ENCODE measurements at places on chromosomes 13 and 19. TPM values are rescaled to one million over a fixed set of nuclear protein-coding genes. Genes with fewer than 3 reads are reported as not detected.

GRCh38 chr19:39641773-39642172, 13.9 kb upstream of the LGALS16 start:
- no peak for DNase-seq
- H3K4me1 ChIP-seq = no peaks in the 10 kb centered on the region
- no peak overlapping the region for H3K27ac ChIP-seq
- H3K4me3 ChIP-seq = no peak overlapping the region
- no peaks in the 10 kb centered on the region for H3K27me3 ChIP-seq

DNA sequence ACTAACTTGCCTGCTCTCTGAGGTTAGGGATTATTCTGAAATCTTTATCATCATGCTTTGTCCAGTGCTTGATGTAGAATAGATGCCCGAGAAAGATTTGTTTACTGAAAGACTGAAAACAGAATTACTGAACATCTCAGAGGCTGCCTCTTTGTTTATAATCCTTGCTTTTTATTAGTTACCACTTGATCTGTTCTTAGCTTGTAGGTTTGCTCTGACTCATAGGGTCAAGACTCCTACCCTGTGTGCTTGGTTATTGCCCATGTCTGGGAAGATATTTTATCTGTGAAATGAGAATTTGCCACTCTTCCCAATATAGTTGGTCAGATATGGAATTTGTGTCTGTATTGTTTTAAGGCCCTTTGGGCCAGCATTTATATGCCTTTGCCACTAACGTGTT, 675.3 kb downstream of the DIAPH3 start:
- no peak overlapping the region for H3K27ac ChIP-seq
- no peak for DNase-seq
- peaks cover 4% of the 10 kb centered on the region for H3K4me1 ChIP-seq
- no peaks in the 10 kb centered on the region for H3K27me3 ChIP-seq
- H3K4me3 ChIP-seq = no peak overlapping the region

Gene ZNF418
- 17.2 TPM for total RNA-seq

DNA sequence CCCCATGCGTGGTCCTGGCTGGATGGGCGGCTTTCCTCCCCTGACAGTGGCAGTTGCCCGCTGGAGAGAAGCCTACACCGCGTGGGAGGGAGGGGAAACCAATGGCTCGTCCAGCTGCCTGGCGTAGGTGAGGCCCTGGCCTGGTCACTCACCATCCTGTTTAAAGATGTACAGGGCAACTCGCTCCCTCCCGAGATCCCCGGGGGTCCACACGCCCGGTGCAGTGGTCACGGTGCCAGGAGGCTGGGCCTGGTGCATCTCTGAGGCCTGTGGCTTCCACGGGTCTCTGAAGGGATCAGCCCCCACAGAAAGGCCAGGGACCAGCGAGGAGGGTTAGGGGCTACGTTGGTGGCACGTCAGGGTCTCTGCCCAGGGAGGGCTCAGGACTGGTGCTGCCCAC, 156.5 kb downstream of the KDM4B start:
- no peak overlapping the region for H3K27ac ChIP-seq
- no peaks in the 10 kb centered on the region for H3K27me3 ChIP-seq
- H3K4me1 ChIP-seq = peaks cover 22% of the 10 kb centered on the region
- no peak overlapping the region for H3K4me3 ChIP-seq
- DNase-seq = no peak
- H3K36me3 ChIP-seq = peaks cover 12% of the 10 kb centered on the region

Gene RAB3A
- 0.40 TPM for total RNA-seq

DNA sequence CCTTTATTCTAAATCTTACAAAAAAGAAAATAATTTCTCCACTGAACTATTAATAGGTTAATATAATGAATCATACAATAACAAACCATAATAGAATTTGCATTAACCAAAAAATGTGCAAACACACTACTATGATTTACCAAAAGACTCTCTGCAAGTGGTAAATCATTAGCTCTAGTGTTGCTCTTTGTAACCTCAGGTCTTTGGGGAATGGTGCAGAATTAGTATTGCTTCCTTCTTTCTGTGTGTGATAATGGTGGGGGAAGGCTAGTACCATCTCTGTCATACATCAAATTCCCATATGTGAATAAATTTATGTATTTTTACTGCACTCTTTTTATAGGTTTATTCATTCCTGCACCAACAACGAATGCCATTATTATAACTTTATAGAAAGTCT, 105.1 kb downstream of the COG6 start:
- H3K4me1 ChIP-seq = peaks cover 2% of the 10 kb centered on the region
- no peak overlapping the region for H3K4me3 ChIP-seq
- no peak for DNase-seq
- no peak overlapping the region for H3K27ac ChIP-seq
- no peaks in the 10 kb centered on the region for H3K27me3 ChIP-seq

- peaks cover 7% of the 10 kb centered on the region for H3K4me1 ChIP-seq
- H3K27me3 ChIP-seq = no peaks in the 10 kb centered on the region
- no peak for DNase-seq
- H3K4me3 ChIP-seq = no peak overlapping the region
These were observed 270.3 kb downstream of the MZT1 start for GRCh38 chr13:72457151-72457550.

- no peak for DNase-seq
- peaks cover 25% of the 10 kb centered on the region for H3K36me3 ChIP-seq
- H3K27me3 ChIP-seq = no peaks in the 10 kb centered on the region
- H3K27ac ChIP-seq = no peak overlapping the region
- H3K4me1 ChIP-seq = no peaks in the 10 kb centered on the region
- H3K4me3 ChIP-seq = no peak overlapping the region
These were observed 20.7 kb downstream of the ZNF575 start for GRCh38 chr19:43553656-43554055.

DNA sequence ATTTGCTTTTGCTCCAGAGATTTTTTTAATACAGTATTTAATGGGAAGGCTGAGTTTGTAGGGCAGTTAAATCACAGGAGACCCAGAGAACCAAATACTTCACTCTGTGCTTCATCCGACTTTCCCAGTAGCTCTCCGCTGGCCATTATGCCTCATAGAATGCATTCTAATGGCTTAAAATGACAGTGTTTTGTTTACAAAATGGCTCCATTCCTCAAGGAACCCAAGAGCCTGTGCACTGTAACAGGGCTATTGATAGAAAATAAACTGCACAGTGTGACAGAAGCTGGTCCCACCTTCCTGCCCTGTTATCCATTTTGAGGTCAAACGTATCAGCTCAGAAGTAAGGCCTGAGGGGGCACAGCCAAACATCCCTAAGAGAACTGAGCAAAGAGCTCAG, 136.5 kb downstream of the RAP2A start:
- no peaks in the 10 kb centered on the region for H3K36me3 ChIP-seq
- no peak overlapping the region for H3K27ac ChIP-seq
- no peak overlapping the region for H3K4me3 ChIP-seq
- no peak for DNase-seq

Gene OR7A17
- not detected for total RNA-seq

- no peaks in the 10 kb centered on the region for H3K4me1 ChIP-seq
- H3K27me3 ChIP-seq = no peaks in the 10 kb centered on the region
These were observed 361.2 kb downstream of the SUCLA2 start for GRCh38 chr13:47639738-47640447.

DNA sequence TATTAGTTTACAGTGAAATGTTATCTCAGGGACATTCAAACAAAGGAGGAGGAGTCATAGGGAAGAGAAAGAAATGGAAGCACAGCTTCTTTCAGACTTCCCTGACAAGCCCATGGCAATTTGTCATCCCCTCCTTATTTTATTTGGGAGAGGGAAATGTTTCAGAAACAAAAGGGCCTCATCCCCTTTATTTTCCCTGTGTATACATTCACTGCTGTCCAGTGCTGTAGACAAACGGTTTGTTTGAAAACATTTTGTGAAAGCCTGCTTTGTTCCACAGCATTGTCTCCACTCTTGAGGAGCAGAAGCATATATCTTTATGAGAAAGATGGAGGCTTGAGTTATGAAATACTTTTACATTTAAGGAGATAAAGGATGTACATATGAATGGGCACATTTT, 12.3 kb downstream of the ZNF460 start:
- DNase-seq = no peak
- H3K36me3 ChIP-seq = peaks cover 61% of the 10 kb centered on the region
- no peaks in the 10 kb centered on the region for H3K27me3 ChIP-seq
- H3K4me3 ChIP-seq = no peak overlapping the region
- no peak overlapping the region for H3K27ac ChIP-seq

Gene ZNF221
- 5.9 TPM for total RNA-seq

Gene POU2F2
- total RNA-seq = 0.49 TPM

DNA sequence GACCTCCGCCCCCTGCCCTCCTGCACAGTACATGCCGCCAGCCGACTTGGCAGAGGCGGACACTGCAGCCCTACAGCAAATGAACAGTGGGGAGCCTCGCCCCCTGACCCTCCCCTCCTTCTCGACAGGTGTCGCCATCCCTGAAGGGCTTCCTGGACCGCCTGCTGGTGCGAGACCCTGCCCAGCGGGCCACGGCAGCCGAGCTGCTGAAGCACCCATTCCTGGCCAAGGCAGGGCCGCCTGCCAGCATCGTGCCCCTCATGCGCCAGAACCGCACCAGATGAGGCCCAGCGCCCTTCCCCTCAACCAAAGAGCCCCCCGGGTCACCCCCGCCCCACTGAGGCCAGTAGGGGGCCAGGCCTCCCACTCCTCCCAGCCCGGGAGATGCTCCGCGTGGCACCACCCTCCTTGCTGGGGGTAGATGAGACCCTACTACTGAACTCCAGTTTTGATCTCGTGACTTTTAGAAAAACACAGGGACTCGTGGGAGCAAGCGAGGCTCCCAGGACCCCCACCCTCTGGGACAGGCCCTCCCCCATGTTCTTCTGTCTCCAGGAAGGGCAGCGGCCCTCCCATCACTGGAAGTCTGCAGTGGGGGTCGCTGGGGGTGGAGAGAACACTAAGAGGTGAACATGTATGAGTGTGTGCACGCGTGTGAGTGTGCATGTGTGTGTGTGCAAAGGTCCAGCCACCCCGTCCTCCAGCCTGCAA, 18.3 kb upstream of the NCCRP1 start:
- H3K4me3 ChIP-seq = no peak overlapping the region
- DNase-seq = no peak
- H3K27me3 ChIP-seq = no peaks in the 10 kb centered on the region
- H3K27ac ChIP-seq = no peak overlapping the region
- peaks cover 48% of the 10 kb centered on the region for H3K36me3 ChIP-seq
- peaks cover 8% of the 10 kb centered on the region for H3K4me1 ChIP-seq

DNA sequence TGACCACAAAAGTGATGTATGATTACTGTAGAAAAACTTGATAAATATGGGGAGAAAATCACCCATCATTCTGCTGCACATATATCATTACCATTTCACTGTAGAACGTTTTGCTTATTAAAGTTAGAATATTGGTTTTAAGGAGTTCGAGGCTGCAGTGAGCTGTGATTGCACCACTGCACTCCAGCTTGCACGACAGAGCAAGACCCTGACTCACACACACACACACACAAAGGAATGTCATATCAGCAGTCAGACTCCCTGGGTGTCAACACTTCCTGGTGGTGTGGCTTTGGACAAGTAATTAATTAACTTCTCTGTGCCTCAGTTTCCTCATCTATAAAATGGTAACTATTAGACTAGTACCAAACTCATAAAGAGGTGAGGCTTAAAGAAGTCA, 11.3 kb upstream of the PNMA8A start:
- H3K4me3 ChIP-seq = no peak overlapping the region
- H3K4me1 ChIP-seq = peaks cover 8% of the 10 kb centered on the region
- DNase-seq = no peak
- no peaks in the 10 kb centered on the region for H3K27me3 ChIP-seq

Gene CPAMD8
- total RNA-seq = 24.2 TPM

GRCh38 chr19:4014541-4015491, 7.3 kb downstream of the PIAS4 start:
- H3K27me3 ChIP-seq = no peaks in the 10 kb centered on the region
- DNase-seq = no peak
- H3K27ac ChIP-seq = no peak overlapping the region
- no peak overlapping the region for H3K4me3 ChIP-seq
- H3K4me1 ChIP-seq = peaks cover 4% of the 10 kb centered on the region

Gene TINCR
- total RNA-seq = not detected

- H3K27ac ChIP-seq = no peak overlapping the region
- H3K4me1 ChIP-seq = no peaks in the 10 kb centered on the region
- no peak for DNase-seq
- H3K36me3 ChIP-seq = no peaks in the 10 kb centered on the region
- no peak overlapping the region for H3K4me3 ChIP-seq
- no peaks in the 10 kb centered on the region for H3K27me3 ChIP-seq
These were observed 419.5 kb upstream of the ARGLU1 start for GRCh38 chr13:106987427-106987785.

- no peaks in the 10 kb centered on the region for H3K27me3 ChIP-seq
- H3K27ac ChIP-seq = no peak overlapping the region
- no peaks in the 10 kb centered on the region for H3K4me1 ChIP-seq
- no peak overlapping the region for H3K4me3 ChIP-seq
- DNase-seq = no peak
These were observed 785.8 kb upstream of the SLC10A2 start for GRCh38 chr13:103852036-103852435.

DNA sequence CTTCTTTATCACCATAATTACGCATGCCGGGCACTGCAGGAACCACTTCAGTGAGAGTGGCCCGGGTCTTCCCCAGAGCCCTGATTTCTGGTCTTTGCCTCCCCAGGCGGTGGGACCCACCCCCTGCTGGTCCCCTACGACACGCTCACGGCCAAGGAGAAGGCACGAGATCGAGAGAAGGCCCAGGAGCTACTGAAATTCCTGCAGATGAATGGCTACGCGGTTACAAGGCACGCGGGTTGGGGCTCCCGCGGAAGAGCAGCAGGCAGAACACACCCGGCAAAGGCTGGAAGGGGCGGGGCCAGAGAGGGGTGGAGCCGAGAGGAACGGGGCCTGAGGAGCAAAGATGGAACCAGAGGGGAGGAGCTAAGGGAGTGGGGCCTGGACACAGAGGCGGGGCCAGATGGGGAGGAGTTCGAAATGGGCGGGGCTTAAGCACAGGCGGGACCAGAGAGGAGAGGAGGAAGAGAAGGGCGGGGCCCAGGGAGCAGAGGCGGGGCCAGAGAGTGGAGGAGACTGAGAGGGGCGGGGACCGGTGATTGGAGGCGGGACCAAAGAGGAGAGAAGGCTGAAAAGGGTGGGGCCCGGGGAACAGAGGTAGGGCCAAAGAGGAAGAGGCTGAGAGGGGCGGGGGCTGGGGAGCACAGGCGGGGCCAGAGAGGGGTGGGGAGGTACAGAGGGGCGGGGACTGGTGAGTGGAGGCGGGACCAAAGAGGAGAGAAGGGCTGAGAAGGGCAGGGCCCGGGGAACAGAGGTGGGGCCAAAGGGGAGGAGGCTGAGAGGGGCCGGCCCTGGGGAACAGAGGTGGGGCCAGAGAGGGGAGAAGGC, 73.4 kb downstream of the RYR1 start:
- H3K27me3 ChIP-seq = no peaks in the 10 kb centered on the region
- H3K4me1 ChIP-seq = no peaks in the 10 kb centered on the region
- H3K27ac ChIP-seq = no peak overlapping the region
- DNase-seq = peak; percentile 27

- H3K36me3 ChIP-seq = no peaks in the 10 kb centered on the region
- peaks cover 3% of the 10 kb centered on the region for H3K4me1 ChIP-seq
- H3K4me3 ChIP-seq = no peak overlapping the region
- peak; percentile 2 for DNase-seq
- H3K27me3 ChIP-seq = no peaks in the 10 kb centered on the region
- peak overlapping the region; percentile 28 for H3K27ac ChIP-seq
These were observed 188.0 kb downstream of the RGCC start for GRCh38 chr13:41645331-41645730.

GRCh38 chr13:46498650-46499049, 54.3 kb upstream of the LRCH1 start:
- no peak overlapping the region for H3K4me3 ChIP-seq
- no peaks in the 10 kb centered on the region for H3K36me3 ChIP-seq
- H3K4me1 ChIP-seq = no peaks in the 10 kb centered on the region
- DNase-seq = no peak
- no peaks in the 10 kb centered on the region for H3K27me3 ChIP-seq
- H3K27ac ChIP-seq = no peak overlapping the region

Gene PLIN3
- total RNA-seq = 24.4 TPM

Data from thyroid gland (tissue), 4 donors.